ENCODE measurements at places on chromosomes 1 and 21.
A peak's percentile ranks its signal among the peaks of the same experiment; 100 is the strongest.

DNA sequence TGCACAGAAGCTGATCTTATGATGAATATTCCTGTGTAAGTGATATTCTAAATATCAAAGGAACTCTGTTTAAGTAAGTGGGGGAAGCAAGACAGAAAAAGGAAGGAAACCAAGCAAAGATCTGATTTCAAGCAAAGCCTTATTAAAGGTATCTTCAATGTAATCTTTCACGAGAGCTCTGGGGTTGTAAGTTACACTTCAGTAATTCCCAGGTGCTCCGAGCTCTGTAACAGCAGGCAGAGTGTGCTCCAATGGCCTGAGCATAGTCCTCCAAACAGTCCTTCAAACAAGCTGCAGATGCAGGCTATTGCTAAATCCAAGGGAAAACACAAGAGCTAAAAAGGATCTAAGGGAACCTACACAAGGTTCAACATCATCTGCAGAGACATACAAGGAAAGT is 949.7 kb upstream of the TMPRSS15 start:
- no peak for DNase-seq

- DNase-seq, result no peak
These were observed 139.9 kb downstream of the PTGER3 start for GRCh38 chr1:70907563-70908310.

GRCh38 chr1:160474392-160475242 is 48.4 kb downstream of the SLAMF6 start:
- no peak for DNase-seq

DNA sequence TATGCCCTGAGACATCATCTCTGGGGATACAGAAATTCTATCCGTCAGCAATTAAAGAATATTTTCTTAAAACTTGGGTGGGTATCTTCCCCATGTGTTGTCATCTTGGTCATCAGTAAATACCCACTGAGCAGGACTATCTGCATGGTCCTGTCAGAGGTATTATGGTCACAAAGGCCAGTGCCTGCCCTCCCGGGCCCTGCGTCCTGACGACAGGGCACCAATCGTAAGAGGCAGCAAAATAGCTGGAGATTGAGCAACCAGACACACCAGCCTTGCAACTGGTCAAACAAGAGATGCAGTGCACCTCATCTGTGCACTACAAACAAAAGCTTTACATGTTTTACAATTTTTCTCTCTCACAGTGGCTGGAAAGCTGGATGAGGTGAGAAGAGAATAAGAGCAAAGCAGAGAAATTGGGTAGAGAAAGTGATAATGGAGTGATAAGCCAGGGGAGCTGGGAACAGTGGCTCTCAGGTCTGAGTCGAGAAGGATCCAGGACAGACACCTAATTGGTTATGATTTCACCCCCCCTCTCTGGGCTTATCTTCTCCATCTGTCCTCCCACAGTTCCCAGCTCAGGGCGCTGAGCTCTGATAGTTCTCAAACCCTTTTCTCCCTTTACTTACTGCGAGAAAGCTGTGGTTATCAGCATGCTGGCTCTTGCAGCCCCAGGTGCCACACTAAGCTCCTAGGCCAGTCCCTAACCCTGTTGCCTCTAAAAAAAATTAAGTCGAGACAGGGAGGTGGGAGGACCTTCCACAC is 8.8 kb upstream of the SRP9 start:
- peak; percentile 69 for DNase-seq

GRCh38 chr21:34526241-34526617 is 14.2 kb upstream of the KCNE1 start:
- DNase-seq, result no peak

DNA sequence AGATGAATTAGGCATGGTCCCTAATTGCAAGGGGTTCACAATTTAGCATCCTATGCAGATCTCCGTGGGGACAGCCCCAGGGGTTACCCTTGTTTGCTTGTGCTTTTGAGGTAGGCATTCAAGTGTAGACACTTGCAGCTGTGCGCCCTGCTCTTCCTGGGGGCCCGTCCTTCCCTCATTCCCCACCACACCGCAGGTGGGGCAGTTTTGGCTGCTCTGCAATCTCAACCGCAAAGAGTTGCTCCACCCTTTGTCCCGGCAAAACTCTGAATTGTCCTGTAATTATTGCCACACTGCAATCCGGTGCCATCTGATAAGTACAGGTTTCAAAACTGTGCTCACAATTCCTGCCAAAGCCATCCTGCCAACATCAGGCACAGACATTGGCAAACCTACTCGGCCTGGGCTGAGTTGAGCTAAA is 65.4 kb upstream of the LYST start:
- no peak for DNase-seq

GRCh38 chr1:15178571-15179484 is 25.3 kb downstream of the TMEM51 start:
- no peak for DNase-seq

DNA sequence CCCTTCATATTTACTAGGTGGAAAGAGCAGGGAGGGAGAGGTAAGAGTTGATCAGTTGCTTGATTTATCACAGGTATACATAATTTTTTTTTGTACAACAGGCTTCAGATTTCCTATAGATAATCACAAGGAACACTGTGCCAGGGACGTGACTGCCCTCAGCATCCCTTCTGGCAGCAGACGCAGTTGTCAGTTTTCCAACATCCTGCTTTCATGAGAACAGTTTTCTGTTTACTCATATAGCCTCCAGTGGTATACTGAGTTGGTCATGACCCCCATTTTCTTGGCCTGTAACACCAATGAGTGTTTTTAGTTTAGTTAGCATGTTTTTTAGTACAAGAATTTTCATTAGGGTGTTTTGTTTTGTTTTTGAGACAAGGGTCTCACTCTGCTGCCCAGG is 37.9 kb upstream of the PTPRF start:
- DNase-seq, result no peak

GRCh38 chr1:6586404-6586816 is 6.6 kb downstream of the ZBTB48 start:
- DNase-seq, result no peak

DNA sequence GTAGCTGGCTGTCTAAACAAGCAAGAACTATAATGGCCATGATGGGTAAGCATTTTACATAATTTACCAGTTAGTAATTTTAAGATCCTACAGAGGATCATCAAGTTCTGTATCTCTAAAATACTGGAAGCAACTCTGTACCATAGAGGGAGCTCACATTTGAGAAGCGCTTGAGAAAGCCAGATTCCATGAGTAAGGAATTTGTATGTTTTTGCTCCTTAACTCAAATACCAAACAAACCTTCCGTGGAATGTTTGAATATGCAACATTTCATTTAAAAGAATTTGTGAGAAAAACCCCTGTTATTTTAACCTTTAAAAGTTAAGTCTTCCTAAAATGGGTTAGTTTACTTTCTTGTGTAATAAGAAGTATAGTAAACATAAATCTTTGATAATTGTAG is 2.0 kb downstream of the TSHB start:
- DNase-seq, result no peak

DNA sequence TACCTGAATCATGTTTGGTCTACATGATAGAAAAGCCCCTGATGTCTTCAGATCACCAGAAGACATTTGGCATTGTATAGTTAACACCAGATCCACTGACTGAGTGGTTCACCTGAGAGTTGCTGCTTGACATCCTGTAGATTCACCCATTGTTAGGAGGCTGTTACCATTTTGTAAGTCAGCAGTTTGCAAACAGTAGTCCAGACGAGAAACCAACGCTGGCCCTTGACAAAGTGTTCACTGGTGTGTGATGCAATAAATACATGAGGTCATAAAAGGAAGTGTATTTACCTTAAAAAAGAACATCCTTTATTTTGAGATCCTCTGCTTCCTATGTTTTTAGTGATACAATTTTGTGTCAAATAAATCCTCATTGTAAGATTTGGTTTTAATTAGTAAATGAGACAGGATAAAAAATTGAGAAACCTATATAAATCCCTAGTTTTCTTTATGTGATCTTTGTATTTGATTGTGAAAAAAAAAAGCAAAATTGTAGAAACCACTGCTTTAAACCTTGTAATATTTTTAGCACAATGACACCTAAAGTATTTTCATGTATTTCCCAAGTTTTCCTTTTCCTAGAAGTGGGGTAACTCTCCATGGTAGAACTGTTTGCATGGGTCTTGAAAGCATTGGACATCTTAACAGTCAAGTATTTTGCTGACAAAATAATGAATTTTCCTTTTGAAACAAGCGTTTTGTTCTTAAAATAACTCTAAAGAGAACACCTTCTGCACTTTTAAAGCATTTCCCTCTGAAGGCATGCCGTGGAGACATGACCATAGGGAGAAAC is 204.3 kb downstream of the FGGY start:
- DNase-seq, result no peak

GRCh38 chr1:67532452-67533216 is 102.4 kb upstream of the SERBP1 start:
- DNase-seq, result peak; percentile 71

DNA sequence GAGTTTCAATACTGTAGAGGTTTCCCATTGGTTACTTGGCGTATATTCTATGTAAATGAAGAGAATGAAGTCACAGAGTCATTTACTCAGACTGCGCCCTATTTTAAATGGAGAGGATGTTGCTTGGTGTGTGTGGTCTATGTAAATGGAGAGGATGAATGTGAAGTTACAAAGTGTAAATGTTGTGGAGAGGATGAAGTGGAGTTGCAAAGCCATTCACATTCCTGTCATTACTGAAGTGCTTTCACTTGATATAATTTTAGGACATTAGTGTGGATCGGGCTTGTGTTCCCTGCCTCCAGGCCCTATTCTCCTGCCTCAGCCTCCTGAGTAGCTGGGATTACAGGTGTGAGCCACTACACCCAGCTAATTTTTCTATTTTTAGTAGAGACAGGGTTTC is 99.4 kb upstream of the CACYBP start:
- no peak for DNase-seq

GRCh38 chr1:26767714-26768113 is 20.0 kb upstream of the PIGV start:
- DNase-seq, result no peak

GRCh38 chr1:54391450-54392209 is 14.6 kb downstream of the SSBP3 start:
- DNase-seq, result no peak

- DNase-seq, result no peak
These were observed 27.7 kb downstream of the CAPZB start for GRCh38 chr1:19457607-19458006.

DNA sequence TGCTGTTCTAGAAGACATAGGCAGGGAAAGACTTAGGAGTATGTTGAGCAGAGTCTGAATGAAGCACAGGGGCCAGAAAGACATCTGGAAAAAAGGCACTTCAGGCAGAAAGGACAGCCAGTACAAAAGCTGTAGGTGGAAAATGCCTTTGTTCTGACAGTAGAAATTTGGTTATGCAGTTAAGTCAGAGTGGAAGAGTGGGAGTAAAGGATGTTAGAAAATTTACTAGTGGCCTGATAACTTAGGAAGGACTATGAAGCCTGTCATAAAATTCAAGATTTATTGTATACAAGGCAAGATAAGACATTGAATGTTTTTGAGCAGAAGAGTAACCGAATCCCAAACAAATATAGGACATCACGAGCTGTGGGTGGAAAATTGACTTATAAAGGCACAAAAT is 987.9 kb downstream of the PLA2G4A start:
- no peak for DNase-seq

GRCh38 chr21:15776818-15777217 is 47.0 kb downstream of the USP25 start:
- DNase-seq, result no peak

- peak; percentile 67 for DNase-seq
These were observed 943 bp downstream of the SEMA6C start for GRCh38 chr1:151145304-151146071.

GRCh38 chr1:54064299-54064698 is 10.9 kb downstream of the TCEANC2 start:
- no peak for DNase-seq

DNA sequence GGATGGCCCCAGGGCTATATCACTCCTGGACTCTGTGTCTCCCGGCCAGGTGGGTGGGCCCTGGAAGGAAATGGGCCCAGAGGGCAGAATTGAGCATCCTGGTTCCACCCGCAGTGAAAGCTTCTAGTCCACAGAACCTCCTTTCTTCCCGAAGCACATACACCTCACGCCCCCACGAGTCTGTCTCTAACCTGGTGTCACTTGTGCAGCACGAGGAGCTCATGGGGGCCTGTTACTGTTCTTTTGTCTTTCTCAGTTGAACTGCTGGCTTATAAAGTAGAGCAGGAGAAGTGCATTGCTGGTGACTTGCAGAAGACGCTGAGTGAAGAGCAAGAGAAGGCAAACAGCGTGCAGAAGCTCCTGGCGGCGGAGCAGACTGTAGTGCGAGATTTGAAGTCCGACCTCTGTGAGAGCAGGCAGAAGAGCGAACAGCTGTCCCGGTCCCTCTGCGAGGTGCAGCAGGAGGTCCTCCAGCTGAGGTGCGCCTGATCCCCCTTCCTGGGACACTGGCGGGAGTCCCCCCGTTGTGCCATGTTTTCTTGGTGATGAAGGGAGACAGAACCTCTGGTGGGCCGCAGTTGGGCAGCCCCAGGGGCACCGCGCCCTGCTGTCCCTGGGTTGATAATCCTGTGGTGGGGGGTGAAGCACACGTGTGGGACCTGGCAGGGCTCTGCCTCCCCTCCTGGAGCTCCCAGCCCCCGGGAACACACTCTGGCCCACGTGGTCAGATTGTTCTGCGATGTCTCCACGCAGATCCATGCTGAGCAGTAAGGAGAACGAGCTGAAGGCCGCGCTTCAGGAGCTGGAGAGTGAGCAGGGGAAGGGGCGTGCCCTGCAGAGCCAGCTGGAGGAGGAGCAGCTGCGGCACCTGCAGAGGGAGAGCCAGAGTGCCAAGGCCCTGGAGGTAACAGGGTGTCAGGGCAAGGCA is 28.7 kb upstream of the DIP2A start:
- no peak for DNase-seq

DNA sequence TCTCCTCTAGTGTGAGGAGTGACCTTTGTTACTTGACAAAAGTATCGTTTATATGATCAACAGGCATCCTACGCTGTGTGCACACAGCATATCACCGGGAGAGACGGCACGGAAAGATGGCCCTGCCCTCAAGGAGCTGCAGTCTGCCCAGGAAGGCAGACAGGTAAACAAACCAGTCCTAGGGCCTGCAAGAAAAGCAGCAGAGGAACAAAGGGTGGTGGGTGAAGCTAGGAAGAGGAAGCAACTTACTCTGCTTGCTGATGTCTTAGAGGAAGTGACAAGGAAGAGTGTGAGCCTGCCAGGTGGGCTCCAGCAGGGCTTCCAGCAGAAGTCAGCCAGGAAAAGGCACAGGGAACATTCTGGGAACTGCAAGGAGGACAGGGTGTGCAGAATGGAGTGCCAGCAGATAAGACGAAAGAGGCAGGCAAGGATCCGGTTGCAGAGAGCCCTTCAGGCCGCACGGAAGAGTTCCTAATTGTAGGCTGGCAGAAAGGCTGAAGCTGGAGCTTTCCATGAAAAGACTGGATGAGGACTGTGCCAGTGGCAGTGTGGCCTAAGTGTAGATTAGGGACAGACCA is 106.7 kb downstream of the SLC45A1 start:
- peak; percentile 21 for DNase-seq

DNA sequence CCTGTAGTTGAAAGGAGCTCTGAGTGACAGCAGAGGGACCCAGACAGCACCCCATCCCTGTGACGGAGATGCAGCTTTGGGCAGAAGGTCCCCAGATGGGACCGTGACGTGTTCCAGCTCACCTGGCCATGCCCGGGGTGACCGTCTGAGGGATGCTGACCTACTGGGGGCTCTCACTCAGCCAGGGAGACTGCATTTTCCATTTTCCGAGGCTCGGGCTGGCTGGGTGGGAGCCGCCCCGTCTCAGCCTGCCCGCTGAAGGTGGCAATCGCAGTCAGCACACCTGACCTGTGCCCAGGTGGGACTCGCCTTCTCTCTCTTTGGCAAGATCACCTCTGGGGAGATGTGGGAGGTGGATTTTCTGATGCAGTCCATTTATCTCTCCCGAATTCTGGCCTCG is 127.2 kb downstream of the AJAP1 start:
- DNase-seq, result no peak
